ENCODE measurements at places on chromosomes 3 and 15.

- no peak for DNase-seq
These were observed 1074.1 kb downstream of the SI start for GRCh38 chr3:164004205-164004604.

DNA sequence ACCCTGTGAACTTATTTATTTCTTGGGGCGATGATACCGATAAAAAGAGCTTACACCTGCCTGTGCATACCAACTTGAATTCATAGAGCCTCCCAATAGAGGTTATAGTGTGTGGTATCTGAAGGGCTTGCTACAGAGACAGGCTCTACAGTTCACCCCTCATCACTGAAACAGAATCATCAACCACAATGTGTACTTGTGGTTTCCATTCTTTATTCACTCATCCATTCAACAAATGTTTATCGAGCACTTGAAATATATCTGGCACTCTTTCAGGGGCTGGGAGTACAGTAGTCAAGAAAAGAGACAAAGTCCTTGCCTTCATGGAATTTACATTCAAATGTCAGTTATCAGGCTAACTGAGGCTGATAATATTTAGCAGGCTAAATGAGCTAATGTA is 134.4 kb upstream of the SKOR1 start:
- no peak for DNase-seq

GRCh38 chr3:74263031-74263430 is 351.4 kb downstream of the CNTN3 start:
- no peak for DNase-seq

DNA sequence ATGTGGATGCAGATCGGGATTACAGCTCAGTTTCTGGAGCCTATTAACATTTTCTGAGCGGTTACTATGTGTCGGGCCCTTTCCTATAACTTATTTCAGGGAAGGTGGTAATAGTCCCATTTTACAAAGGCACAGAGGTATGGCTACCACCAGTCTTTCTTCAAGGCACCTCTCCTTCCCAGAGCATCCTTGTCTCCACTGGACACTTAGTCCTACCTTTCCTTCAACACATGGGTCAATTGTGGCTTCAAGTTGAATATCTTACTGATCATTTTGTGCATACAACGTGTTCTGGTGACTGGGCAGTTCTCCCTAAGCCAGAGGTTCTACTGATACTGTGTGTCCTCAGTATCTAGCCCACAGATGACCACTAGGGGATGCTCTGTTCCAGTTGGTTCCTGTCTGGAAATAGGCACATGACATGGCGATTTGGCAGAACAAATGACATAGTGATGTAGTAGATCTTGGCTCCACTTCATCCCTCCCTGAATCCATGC is 60.7 kb upstream of the CMTM8 start:
- peak; percentile 51 for DNase-seq

- no peak for DNase-seq
These were observed 1.7 kb downstream of the NCKIPSD start for GRCh38 chr3:48684054-48684349.

GRCh38 chr3:52036222-52036694 is 20.1 kb downstream of the DUSP7 start:
- no peak for DNase-seq

GRCh38 chr3:108031895-108032294 is 58.9 kb downstream of the CD47 start:
- no peak for DNase-seq

GRCh38 chr3:102398176-102398575 is 36.6 kb upstream of the ZPLD1 start:
- no peak for DNase-seq

- DNase-seq: no peak
These were observed 478.7 kb downstream of the RBMS3 start for GRCh38 chr3:29759411-29760225.

DNA sequence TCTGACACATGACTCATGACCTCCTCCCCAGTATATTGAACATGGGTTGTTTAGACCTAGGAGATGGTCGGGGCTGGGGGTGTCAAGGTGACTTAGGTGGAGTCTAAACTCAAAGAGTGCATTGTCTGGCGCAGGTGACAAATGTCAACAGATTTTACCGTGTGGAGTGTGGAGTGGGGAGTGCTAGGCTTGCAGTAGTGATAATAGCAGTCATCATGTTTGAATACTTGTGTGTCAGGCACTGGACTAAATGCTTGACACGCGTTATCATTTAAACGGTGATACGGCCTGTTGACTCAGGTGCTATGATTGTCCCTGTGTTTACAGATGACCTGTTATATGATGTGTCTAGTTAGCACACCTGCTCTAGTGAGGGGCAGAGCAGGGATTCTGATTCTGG is 30.8 kb downstream of the MUC20 start:
- DNase-seq: no peak

DNA sequence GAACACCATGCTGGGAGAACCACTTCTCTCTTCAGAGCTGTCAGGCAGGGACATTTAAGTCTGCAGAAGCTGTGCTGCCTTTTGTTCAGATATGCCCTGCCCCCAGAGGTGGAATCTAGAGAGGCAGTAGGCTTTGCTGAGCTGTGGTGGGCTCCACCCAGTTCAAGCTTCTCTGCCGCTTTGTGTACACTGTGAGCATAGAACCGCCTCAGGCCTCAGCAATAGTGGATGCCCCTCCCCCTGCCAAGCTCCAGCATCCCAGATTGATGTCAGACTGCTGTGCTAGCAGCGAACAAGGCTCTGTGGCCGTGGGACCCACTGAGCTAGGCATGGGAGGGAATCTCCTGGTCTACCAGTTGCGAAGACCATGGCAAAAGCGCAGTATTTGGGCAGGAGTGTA is 121.6 kb downstream of the NFKBIZ start:
- DNase-seq: no peak

DNA sequence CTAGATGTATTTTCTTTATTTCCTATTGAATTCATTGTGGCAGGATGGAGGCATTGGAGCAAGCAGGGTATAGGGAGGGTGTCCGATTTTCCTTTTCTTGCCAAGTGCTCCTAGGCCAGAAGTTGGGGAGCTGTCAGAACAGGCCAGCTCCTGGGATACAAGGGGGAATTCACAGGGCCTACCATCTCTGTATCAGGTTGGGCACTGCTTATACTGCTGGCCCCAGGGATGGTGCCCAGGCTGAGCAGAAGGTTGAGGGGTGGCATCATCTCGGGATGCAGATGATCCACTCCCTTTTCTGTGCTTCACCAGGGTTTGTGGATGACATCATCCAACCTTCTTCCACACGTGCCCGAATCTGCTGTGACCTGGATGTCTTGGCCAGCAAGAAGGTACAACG is 79.5 kb downstream of the PCCB start:
- DNase-seq: no peak

- peak; percentile 6 for DNase-seq
These were observed 364.9 kb upstream of the DPPA4 start for GRCh38 chr3:109702252-109702651.

DNA sequence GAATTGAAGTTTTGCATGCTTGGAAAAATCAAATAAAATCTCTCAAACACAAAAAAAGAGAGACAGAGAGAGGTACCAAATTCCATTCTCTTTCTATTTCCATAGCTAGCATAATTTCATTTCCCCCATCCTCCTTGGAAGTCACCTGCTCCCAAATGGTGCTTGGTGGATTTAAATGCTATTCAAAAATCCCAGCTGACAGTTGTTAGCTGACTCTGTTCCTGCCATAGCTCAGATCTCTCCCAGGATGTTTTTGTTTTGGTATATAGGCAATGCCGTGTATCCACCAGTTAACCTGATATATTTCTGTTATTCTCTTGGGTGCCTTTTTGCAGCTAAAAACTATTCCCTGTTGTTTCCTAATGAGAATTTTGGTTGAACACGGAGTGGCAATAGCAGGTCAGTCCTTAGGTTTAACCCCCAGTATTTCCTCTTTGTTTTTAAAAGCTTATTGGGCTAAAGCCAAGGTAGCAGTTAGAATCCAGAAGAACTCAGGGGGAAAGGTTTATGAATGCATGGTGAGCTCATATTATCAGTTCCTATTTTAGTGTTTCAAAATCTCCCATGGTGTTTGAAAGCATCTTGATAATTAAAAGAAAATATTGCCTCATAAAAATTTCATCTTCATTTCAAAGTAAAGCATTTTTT is 240.0 kb upstream of the GBE1 start:
- DNase-seq: no peak

DNA sequence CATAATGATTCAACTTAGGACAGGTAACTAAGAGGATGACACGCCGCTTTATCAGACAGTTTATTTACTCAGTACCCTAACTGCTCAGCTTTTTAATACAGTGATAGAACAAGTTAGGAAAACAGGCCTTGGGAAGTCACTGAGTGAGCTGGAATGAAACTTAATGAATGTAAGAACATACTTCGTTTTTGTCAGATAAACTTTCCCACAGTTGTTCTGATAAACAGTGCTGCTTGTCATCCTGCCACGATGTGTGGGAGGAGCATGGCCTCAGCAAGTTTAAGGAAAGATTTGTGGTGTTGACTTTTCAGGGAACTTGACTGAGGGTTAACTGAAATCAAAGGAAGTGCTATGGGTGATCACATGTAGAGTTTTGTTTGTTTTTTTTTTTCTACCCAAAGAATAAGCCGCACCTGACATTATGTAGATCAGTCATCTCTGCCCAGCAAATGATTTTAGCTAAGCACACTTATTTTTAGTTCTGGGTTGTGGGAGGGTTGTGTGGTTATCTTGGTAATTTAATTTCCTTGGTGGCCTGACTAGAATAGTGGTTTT is 5.6 kb upstream of the P2RY14 start:
- DNase-seq: no peak

DNA sequence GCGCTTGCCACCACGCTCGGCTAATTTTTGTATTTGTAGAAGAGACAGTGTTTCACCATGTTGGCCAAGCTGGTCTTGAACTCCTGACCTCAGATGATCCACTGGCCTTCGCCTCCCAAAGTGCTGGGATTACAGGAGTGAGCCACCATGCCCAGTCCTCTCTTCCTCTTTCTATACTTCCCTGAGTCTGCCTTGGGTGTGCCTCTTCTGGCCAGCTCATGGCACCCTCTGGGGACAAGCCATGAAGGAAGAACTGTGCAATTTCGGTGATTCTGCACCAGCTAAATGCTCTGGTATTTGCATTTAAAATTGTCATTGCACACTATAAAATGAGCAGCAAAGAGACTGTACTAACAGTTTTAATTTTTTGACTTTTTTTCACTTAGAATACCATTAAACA is 66.6 kb downstream of the IL20RB start:
- no peak for DNase-seq

DNA sequence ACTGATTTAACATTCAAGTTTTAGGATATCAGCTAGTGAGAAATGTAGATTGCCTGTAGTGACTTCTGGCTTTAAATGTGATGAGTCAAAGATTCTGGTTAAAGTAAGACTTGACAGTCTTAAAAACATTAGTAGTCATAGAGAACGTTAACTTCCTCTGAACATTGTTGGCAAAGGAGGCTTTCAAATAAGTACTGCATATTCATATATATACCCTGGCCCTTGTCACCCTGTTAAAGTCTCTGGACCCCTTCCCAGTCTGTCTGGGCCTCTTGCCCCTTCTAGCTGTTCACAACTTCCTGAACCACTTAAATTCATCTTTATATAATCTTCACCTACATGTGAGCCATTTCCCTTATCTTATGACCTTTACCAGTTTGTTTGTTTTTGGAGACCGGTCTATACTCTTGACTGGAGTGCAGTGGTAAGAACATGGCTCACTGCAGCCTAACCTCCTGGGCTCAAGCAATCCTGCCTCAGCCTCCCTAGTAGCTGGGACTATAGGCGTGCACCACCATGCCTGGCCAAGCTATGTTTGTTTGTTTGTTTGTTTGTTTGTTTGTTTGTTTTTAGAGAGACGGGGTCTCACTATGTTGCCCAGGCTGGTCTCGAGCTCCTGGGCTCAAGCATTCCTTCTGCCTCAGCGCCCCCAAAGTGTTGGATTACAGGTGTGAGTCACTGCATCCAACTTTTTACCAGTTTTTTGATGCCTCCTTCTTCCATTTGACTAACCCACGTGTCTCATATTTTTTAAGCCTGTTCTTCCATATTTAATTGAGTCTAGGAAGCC is 64.4 kb upstream of the CRTC3 start:
- no peak for DNase-seq

DNA sequence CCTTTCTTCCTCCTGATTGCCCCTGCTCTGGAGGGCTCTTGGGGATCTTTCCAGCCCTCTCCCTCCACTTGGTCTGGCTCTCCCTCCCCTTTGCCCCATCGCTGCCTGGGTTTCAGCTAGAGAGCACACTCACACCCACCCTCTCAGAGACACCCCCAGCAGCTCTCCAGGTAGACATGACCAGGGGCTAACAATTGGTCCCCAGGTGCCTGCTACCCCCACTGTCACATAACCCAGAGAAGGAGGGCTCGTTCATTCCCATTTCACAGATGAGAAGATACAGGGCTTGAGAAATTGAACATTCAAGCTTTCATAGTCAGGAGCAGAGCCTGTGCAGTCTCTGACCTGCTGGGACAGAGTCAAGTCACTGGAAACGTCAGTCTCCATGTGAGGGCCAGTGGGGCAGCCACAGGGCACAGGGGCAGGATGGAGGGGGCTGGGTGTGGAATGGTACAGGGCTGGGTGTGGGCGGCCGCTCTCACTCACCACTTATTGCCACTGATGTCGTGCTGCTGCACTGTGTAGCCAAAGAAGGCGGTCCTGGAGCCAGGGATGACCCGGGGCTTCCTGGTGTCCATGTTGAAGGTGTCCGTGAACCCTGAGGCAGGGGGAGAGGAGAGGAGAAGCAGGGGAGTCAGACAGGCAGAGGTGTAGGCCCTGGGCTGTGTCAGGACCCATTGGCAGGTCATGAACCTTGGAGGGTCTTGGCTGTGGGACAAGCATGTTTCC is 29.4 kb downstream of the ITGA11 start:
- no peak for DNase-seq

DNA sequence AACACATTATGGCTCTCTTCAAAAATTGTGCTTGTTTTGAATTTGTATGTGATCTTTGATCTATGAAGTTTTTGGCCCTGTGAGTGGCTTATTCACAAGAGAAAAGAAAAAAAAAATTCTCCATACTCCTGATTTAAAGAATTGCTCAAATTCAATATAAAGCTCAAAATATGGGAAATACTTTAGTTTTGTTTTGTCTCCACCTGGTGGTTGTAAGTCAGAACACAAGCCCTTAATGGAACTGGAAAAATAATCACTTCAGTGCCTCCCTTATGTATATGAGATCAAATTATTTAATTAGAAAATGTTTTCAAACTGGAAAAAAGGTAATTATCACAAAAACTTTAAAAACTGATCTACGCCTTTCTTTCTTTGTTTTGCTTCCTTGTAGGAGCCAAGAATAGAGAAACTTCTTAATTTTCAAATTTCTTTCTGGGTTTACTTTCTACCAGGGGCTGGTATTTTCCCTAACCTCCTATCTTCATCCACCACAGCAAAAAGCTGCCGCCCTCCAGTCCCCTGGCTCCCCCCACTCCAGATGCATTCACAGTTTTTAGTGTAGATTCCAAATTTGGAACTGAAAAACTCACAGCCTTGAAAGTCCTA is 50.6 kb downstream of the SERP1 start:
- peak; percentile 46 for DNase-seq

- DNase-seq: peak; percentile 44
These were observed 186.5 kb upstream of the LINGO1 start for GRCh38 chr15:77819048-77819850.

All from GM20000 (cell line).